ENCODE measurements at places on chromosomes 2 and 18. TPM values are rescaled to one million over a fixed set of nuclear protein-coding genes. Genes with fewer than 3 reads are reported as not detected.

ALPI gene
- total RNA-seq = not detected

TOGARAM2 gene
- not detected for total RNA-seq

GRHL1 gene
- total RNA-seq = 112 TPM

DNA sequence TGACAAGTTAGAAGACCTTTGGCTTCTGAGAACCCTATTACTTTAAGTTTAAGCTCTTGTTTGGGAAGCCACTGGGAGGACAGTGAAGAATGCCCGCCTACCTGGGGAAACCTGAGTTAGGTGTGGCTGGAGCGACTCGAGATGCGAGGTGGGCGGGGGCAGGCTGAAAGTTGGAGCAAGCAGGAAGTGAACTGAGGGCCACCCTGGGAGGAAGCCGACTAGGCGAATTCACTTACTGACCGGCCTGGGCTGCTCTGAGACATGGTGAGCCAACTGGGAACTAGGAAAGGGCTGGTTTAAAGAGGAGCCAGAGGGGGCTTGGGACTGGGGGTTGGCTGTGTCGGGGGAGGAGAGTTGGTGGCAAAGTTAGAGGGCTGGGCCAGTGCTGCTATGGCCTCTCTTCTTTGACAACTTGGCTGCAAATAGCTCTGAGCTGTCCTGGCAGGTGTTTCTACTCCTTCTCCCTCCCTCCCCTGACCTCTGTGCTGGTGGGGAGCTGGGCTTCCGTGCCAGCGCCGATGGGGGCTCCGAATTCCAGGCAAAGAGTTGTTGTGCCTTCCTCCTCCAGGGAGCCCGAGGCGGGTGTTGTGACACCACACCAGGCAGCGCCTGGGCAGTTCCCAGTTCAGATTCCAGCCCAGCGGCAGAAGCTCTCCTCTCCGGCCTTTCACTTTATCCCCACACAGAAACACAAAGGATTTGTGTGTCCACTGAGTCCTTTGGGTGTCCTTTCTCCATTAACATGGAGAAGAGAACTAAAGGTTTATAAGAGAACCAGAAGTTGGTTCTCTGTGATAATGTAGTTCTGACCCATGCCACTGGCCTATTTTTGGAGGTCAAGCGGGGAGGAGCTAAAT lies at the start of gene VAMP8:
Gene VAMP8, plus strand, starts transcription at position 201 of the 857 bp plus-strand sequence. Its CDS starts 61 bp downstream, at position 262.
- DNase-seq = no peak

- DNase-seq = no peak
Observed at GRCh38 chr2:41832218-41832617, 215.6 kb upstream of the PKDCC start.

GRCh38 chr2:208490492-208490891 lies 83.9 kb downstream of the PTH2R start:
- no peak for DNase-seq

- no peak for DNase-seq
Observed at GRCh38 chr2:43312755-43313641, 86.6 kb upstream of the ZFP36L2 start.

DNA sequence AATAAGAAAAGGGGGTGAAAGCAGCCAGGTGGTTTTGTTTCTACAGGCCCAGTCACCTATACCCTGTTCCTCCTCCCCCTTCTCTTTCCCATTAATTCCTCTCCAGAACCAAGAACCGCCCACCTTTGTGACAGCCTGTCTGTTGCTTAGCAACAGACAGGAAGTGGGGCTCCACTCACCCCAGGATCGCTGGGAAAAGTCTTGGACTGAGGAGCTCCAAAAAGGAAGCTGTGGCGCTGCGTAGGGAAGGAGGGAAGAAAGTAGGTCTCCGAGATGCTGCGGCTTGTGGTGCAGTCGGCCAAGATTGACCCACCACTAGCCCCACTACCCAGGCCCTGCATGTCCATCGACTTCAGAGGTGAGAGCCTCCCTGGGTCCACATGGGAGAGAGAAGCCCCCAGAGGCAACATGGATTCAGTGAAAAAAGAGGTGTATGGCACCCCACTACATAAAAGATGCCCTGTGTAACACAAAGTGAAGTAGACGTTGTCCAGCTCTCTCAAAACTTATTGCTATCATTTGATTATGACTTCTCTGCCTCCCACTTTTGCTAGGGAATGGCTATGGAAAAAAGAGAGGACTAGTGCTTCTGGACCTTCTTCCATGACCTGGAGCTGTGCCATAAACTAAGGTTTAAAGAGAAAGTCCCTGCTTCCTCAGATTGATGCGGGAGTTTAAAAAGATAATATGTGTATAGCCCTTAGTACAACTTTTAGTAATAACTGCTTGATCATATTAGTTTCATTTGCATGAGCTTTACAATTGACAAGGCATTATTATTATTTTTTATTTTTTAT lies at the start of gene FER1L5:
Gene FER1L5, plus strand, starts transcription at position 201 of the 797 bp plus-strand sequence. Its CDS starts 73 bp downstream, at position 274.
- DNase-seq = no peak

- no peak for DNase-seq
Observed at GRCh38 chr2:16869711-16870110, 204.1 kb upstream of the CYRIA start.

Data from esophagus squamous epithelium (tissue), 5 donors.